ENCODE measurements at places on chromosomes 3 and 15.

DNA sequence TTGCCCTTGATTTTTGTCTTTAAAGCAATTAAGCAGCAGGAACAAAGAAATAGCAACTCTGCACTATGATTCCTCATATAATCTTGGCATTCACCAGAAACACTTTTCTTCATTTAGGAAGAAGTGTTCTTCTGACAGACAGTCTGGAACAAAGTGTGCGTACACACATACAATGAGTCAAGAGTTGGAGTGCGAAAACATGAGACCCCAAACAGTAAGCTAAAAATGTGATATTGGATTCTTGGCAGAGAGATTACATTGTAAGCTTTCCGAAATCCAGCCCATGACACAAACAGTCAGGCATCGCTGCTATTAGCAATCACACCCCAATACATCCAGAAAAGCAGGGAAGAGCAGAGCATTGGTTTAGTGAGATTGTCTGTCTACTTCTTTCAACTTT lies 306.7 kb upstream of the TBC1D5 start:
- DNase-seq = no peak

DNA sequence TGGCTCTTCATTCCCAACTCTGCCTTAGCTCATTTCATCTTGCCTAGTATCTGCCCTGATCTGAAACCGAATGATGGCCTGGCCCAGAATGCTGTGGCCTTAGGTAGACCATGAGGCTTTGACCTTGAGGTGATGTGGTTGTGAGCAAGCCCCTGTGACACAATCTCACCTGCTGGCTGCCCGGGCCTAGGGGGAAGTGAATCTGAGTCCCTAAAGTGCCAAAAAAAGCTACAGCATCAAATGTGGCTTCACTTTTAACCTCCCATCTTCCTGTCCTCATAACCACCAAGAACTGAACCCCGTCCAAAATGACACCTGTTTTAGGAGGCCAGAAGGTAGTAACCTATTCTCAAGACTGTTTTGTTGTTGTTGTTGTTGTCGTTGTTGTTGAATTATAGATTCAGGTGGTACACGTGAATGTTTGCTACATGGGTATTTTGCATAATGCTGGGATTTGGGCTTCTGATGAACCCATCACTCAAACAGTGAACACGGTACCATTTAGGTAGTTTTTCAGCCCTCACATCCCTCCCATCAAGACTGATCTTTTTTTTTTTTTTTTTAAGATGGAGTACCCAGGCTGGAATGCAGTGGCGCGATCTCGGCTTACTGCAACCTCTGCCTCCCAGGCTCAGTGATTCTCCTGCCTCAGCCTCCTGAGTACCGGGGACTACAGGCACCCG lies 54.6 kb downstream of the MCCC1 start:
- DNase-seq = no peak

- no peak for DNase-seq
These were observed 693.1 kb upstream of the NECTIN3 start for GRCh38 chr3:110378481-110378880.

GRCh38 chr3:31285833-31286486 lies 246.8 kb upstream of the STT3B start:
- DNase-seq = no peak

DNA sequence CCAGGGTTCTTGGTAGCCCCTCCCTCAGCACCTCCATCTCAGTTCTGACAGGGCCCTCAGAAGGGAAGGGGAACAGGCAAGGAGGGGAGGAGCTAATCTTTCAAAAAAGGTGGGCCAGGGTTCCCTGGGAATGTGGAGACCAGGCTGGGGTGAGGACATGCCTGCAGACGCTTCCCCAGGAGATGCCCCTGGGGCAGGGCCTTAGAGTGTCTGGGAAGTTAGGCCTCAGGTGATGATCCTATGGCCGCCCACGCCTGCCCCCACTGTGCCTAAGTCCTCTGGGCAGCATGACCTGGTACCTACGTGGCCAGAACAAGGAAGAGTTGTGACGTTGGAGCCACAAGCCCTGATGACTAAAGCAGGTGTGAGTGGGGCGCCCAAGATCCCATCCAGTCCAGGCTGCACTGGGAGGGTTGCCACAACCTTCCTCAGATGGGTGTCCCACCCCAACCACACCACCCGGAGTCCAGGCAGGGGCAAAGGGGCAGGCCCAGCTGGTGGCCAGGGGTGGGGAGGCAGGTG lies 3.9 kb upstream of the SEMA3B start:
- DNase-seq = no peak

DNA sequence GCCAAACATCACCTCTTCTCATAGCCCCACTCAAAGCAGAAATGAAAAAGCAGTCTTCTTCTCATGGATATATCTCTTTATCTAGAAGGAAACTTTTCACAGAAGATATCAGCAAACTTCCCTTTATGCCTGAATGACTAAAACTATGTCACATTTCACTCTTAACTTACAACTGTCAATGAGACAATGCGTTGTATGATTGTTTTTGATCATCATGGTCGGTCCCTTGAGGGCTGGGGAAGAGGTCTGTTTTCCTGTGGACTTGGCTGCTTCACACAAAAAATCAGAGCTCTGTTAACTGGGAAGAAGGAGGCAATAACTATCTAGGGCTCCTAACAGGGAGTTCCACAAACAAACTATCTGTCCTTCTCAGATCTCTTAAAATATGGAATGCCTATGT lies 5.1 kb downstream of the NLGN1 start:
- no peak for DNase-seq

GRCh38 chr3:95434491-95434890 lies 1371.6 kb downstream of the NSUN3 start:
- no peak for DNase-seq

- no peak for DNase-seq
These were observed 22.7 kb downstream of the PSMD6 start for GRCh38 chr3:64000453-64001055.

DNA sequence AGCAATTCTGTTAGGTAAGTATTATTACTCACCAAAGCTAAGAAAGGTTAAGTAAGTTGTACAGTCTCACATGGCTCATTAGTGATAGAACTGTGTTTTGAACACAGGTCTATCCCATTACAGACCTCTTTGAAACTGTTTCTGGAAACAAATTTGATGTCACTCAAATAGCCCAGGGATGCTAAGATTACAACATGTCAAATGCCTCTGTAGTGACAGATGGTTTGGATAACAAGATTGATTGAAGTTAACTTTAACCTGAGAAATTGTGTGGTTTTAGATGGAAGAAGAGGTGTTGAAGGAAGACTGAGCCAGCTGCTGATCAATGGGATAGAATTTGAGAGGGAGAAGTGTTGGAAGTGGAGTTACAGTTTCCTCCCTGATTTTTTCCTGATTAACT lies 72.5 kb downstream of the SYN2 start:
- no peak for DNase-seq

GRCh38 chr3:111739311-111739911 lies 119.7 kb upstream of the PHLDB2 start:
- DNase-seq = no peak

GRCh38 chr3:140499114-140499757 lies 178.6 kb upstream of the TRIM42 start:
- DNase-seq = no peak

DNA sequence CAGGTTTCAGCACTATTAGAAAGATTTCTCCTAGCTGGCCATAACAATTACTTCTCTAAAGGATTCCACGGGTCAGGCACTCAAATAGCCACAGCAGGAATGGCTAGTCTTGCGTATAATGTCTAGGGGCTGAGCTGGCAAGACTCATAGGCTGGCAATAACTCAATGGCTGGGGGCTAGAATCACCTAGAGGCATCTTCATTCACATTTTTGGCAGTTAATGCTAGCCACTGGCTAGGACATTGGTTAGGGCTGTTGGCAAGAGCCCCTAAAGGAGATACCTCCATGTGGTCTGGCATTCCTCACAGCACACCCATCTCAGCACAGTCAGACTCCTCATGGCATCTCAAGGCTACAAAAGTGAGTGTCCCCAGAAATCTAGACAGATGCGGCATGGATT lies 6.2 kb downstream of the SUSD5 start:
- DNase-seq = no peak

- no peak for DNase-seq
These were observed 83.9 kb upstream of the MEX3B start for GRCh38 chr15:82129761-82130160.

GRCh38 chr15:45364271-45364670 lies 14.1 kb downstream of the GATM start:
- no peak for DNase-seq

- DNase-seq = no peak
These were observed 115.1 kb downstream of the PLCL2 start for GRCh38 chr3:16999871-17000270.

GRCh38 chr3:55173504-55173903 lies 245.6 kb upstream of the LRTM1 start:
- DNase-seq = no peak

DNA sequence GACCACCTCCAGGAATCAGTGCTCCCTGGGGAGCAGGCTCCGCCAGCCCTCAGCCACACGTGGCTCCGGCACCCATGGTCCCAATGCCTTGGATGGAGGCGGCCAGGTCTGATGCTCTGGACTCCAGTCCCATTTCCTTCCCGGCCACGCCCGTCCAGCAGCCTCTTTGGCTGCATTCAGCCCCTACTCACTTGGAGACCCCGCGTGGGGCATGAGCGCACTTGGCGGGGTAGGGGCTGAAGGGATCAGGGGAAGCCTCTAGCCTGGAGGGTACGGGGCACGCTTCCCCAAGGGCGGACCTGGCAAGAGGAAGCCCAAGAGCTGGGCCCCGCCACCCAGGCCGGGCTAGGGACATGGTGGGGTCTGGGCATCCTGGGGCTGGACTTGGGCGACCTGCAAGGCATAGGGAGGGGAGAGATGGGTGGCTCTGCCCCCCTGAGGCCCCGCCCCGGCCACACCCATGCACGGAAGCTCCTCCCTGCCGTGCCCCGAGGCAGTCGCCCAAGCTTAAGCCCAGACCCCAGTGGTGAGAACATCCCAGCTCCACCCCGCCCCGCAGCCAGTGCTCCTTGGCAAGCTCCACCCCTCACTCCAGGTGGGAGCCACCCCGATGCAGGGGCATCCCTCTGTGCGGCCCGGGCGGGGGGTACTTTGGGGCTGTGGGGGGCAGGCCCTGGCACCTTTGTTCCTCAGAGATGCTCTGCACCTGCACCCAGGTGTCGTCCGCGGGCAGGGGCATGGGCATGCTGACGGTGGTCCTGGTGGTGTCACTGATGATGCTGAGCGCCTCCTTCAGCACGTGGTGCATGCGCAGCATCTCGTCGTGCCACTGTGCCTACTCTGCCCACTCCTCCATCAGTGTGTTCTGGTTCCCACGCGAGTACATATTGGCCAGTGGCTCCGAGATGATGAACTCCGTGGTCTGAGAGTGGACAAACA lies 163.5 kb downstream of the GOLGA6L4 start:
- DNase-seq = no peak

DNA sequence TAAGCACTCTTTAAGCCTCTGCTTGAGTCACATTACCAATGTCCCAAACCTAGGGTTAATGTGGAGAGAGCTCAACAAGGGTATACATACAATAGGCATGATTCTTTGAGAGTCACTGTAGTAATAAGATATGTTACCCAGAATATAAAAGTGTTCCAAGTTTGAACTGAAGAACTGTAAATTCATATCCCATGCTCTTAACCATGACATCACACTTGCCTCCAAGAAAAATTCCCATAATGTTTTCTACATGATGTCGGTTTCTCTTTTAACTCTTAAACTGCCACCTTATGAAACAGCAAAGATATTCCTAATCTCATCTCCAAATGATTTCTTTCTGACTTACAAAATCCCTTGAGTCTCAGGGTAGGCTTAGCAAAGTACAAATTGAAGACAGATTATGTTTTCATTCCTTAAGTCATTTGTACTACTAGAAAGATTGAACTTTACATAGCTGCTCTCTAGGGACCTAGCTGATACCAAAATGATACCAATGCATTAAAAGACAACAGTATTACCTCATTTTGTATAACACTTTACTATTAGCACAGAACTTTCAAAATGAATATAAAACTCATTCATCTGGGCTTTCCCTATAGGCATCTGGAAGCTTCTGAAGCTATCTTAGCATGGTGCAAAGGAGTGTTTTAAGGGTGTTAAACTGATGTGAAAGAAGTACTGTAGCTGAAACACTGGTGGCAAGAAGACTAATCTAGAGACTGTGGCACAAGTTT lies 127.1 kb downstream of the KCNMB2 start:
- DNase-seq = no peak

GRCh38 chr15:62147149-62147548 lies 17.9 kb downstream of the C2CD4B start:
- DNase-seq = no peak

DNA sequence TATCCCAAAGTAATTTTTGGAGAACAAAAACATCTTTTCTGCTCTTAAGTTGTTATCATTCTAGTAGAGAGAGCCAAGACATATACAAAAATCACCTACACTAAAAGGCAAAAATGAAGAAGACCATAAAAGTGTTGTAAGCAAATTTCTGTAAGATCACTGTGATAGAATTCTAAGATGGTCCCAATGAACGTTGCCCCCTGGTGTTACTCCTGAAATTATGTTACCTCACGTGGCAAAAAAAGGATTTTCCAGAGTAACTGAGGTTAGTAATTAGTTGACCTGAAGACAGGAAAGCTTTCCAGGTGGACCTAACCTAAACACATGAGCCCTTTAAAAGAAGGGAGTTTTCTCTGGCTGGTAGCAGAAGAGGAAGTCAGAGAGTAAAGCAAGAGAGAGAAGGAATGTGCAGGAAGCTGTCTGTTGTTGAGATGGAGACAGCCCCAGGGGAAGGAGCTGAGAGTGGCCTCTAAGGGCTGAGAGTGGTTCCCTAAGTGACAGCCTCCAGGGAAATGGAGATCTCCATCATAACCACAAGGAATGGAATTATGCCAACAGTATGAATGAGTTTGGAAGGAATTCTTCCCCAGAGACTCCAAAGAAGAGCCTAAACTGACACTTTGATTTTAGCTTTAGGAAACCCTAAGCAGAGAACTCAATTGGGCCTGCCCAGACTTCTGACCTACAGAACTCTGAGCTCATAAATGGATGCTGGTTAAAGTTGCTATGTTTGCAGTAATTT lies 205.9 kb downstream of the CD47 start:
- no peak for DNase-seq

DNA sequence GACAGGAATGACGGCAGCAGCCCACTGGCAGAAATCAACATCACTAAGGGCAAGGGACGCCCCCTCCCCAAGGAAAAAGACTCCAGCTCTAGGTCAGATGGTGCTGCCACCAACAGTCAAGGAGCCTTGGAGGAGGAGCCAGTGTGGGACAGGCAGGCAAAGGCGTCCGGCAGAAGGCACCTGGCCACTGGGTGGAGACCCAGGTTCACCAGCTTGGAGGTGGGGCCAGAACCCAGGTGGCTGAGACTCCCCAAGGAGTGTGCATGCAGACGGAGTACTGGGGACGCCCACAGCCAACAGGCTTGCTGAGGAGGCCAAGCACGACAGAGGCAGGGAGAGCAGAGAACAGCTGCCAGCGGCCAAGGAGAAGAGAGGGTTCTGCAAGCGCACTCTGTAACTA lies 35.2 kb downstream of the PTPN23 start:
- DNase-seq = no peak

Measured in CD4-positive, alpha-beta T cell treated with Interleukin-1 beta for 1 hour (primary cell).